ENCODE measurements at places on chromosomes 6 and 20.

DNA sequence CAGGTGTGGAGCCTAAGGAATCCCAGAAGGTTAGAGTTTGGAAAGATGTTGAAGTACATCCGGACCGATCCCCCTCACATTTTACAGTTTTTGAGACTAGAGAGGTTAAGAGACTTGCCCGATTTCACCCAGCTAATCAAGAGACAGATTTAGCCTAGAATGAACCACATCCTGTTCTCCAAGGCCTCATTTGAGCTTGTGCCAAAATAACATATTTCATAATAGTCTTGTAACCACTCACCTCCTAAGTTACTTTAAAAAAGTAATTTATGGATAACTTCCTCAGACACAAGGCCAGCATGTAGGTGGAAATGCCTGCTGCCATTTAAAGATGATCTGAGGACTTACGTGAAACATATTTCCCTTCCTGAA, 39.8 kb upstream of the ARHGAP18 start:
- DNase-seq, result no peak

DNA sequence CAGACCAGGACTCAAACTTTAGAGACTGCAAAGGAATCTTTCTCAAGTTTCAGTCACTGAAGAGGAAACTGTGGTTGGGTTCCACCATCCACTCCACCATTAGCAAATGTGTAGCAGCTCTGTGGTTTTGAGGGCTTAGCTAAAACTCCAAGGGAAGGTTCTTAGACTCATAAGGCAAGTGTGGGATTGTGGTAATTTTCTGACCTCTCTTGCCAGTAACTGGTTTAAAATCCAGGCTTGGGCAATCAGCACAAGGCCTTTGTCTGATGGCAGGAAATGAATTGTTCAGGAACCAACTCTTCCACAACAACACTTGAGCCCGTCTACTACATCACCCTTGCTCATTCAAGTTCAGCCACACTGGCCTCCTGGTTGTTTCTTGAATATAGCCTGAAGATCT, 68.6 kb upstream of the FBXL4 start:
- no peak for DNase-seq

DNA sequence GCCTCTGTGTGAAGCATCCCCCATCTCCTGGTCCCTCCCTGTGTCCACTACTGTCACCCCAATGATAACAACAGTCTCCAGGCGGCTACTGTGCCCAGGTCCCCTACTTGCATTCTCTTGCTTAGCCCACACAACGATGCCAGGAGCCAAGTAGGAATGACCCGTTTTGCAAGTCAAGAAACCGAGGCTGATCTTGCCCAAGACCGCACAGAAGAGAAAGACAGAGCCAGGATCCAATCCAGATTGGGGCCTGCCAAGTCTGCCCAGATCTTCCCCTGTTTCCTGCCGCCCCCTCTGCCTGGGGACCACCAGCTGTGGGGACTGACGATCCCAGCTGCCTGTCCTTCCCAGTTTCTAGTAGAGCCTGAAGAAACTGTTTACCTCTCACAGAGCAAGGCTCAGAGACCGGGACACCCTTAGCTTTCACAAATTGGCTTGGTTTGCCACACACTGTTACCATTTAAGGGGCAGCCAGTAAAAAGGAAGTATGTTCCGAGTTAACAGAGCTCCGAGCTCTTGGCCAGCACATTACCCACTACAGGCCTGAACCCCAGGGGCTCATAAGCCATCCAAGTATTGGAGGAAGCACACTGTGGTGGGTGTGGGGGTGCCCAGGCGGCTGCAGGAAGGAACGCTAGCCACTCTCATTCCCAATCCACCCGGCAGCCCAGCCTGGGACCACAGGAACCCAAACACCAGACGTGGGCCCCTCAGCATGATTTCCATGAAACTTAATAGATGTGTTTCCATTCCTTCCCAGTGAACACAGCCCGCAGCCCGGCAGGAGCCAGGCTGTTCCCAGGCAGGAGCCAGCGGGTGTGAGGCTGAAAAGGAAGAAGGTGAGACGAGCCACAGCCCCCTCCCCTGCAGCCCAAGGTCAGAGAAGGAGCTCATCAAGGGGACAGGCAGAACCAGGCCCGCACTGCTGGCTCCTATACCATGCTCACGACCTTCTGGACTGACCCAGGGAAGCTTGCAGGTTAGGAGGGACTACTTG, 7.9 kb downstream of the KIAA1755 start:
- DNase-seq, result no peak

DNA sequence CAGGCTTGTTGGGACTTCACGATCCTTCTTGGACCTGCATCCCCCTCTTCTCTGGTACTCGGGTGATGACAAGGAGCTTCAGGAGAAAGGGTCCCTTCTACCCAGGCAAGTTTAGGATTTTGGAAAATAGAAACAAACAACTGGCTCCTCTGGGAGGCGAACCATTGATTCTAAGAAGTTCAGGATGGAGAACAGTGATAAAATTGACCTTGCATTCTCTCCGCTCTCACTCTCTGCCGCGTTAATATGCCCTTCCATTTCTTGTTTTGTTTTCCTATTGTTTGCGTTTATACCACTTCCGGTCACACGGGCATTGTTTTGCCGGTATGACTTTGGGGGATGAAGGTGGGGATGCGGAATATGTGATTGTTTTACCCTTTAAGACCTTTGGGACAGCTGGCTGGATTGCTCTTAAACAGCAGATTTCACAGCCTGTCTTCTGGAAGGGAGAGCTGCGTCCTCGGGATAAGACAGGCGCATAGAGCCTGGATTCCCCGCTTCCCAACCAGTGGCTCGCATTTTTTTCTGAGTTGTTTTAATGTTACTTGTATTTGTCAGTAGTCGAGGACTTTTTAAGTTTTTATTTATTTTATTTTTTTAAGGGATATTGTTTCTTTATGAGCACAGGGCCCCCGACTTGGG, 144.3 kb upstream of the ZNF184 start:
- no peak for DNase-seq

DNA sequence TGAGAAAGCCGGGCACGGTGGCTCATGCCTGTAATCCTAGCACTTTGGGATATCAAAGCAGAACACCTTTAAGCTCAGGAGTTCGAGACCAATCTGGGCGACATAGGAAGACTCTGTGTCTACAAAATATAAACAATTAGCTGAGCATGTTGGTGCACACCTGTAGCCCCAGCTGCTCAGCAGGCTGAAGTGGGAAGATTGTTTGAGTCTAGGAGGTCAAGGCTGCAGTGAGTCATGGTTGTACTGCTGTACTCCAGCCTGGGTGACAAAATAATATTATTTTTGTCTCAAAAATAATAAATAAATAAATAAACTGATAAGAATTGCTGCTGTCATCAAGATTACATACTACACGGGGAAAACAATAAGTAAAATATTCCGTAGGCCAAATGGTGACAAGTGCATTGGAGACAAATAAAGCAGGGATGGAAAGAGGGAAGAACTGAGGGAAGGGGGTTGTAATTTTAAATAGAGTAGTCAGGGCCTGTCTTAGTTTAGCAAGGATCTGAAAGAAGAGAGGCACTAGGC, 14.0 kb upstream of the TOP1 start:
- no peak for DNase-seq

- DNase-seq, result no peak
Observed at GRCh38 chr20:62219101-62219991, 732 bp downstream of the HRH3 start.

DNA sequence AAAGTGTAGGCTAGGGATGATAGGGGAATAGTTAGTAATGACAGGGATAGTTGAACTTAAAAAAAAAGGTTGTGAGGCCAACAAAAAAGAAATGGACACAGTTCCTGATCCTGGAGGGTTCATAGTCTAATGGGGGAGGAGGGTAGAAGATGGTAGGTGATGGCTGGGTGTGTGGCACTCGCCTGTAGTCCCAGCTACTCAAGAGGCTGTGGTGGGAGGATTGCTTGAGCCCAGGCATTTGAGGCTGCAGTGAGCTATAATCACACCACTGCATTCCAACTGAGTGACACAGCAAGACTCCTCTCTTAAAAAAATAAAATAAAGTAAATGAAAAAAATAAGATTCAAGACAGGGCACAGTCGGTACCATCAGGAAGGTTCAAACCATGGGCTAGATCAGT, 2.4 kb upstream of the MICB start:
- DNase-seq, result no peak

DNA sequence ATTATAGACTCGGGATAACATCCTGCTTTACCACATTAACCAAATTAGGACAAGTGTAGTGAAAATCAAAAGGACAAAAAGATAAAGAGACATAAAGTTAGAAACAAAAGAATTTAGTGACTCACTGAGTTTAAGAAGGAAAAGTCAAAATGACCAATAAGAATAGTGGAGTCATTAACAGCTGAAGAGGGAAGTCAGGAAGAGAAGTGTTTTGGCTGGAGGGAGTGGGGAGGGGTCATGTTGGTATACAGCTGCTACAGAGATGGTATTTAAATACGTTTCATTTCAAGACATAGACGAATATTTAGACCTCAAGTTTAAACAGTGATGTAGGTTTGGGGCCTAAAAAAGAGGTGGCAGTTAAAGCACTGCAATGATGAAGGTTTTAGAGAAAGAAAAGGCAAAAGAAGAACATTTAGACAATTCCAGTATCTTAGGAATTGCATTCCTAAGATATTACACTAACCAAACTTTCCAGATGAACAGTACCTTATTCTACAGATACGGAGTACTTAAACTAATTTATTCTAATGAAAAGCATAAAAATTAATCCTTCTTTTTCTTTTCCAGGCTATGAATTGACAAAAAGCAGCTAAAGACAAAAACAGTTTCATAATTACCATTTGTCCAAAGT, 10.6 kb downstream of the FKBP5 start:
- DNase-seq, result no peak

- DNase-seq, result no peak
Observed at GRCh38 chr6:110537208-110538123, 61.1 kb upstream of the SLC22A16 start.

DNA sequence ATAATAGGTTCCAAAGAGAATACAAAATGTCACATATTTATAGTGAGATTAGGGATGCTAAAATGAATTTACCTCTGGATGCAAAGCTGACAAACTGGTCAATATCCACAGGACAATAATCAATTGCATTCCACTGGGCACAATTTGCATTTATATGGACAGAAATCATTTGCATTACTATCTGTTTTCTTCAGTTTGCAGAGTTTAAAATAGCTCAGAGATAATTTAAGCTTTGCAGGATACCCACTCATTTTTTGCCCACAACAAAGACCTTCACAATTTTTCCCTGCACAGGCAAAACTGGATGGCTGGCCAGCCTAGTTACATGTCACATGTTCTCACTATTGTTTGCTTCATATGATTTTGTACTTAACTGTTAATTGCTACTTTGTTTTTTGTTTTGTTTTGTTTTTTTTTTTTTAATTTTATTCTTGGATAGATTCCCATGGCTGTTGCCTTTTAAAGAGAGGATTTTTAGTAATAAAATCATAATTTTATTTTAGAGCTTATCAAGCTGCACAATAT, 483.5 kb downstream of the UTRN start:
- DNase-seq, result no peak

- peak; percentile 27 for DNase-seq
Observed at GRCh38 chr6:26401389-26401986, 587 bp upstream of the BTN3A1 start.

DNA sequence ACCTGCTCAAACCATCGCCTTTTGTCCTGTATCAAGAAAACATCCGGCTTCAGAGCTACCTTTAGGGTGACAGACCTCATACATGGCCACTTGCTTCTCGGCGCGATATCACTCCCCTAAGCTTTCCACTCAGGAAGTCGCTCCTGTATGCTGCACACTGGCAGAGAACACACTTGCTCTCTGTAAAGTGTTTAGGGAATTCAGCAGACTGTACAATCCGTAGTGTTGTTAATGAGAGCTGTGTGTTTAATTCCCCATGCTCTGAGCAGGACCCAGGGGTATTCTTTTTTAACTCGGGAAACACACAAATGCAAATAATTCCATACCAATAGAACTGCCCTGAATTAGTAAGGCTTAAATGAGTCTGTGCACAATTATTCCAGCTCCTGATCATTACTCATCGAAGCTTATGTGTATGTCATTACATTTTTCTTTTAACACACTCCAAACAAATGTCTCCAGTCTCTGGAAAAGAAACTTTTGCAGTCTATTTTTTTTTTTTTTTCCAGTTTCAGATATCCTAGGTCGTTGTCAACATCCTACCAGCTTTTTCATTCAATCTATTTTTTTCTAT, 338.7 kb upstream of the ARID1B start:
- no peak for DNase-seq

DNA sequence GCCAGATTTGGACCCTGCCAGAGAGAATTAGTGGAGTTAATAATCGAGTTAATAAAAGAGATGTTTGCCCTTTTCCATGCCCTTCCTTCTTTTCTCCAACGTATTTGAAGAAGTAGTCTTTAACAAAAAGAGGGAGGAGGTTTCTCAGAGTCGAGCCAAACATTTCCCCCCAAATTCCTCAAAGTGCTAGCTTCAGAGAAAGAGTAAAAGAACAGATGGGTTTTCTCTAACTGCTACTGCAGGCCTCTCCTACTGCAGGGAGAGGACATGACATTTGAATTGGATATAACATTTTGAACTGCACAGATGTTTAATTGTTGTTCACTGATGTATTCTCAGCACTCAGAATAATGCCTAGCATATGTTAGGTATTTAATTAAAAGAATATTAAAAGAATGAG, 25.5 kb downstream of the RWDD2A start:
- DNase-seq, result no peak

- no peak for DNase-seq
Observed at GRCh38 chr6:127950566-127951145, 49.8 kb upstream of the THEMIS start.
